Stimulated activated CD4-positive, alpha-beta T cell treated with anti-CD3 and anti-CD28 coated beads, Interleukin-2, amount 100 ng/mL, for 24 hours (primary cell): ENCODE measurements at places on chromosomes 2 and 18.

DNA sequence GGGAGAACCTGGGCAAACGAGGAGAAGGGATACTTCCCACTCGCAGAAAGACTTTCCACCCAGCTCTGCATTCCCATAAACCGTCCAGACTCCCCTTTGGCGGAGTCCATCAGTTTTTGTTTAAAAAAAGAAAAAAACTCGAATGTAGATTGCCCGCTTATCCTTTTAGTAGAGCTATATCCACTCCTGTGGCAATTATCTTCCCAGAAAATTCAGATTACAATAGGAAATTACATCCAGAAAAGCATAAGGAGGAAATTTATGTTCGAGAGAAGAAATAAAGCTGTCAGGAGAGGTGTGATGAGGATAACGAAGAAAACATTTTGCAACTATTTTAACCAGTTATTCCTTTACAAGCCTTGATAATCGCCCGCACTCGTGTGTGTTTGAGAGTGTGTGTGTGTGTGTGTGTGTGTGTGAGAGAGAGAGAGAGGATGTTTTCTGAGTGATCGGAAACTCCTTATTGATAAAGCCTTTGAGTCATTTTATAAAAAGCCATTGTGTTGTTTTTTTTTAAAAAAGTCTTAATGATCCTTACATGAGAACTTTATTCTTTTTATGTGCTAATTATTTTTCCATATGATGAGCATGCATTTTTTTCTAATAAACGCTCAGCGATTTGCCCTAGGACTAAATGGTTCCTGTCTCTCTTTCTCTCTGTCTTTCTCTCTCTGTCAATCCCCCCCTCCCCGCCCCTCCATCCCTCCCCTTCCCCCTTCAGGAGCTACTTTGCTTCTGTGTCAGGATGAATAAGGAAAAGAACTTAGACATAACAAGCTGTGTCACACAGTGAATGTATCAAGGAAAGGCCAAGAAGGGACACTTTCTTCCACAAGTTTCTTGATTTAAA lies 1.1 kb upstream of the PPP3R1 start:
- DNase-seq = peak; percentile 15

GRCh38 chr2:199583676-199584075 lies 125.9 kb upstream of the SATB2 start:
- DNase-seq = no peak

- DNase-seq = no peak
Observed at GRCh38 chr2:238387332-238387731, 39.4 kb upstream of the ASB1 start.

- DNase-seq = no peak
Observed at GRCh38 chr18:50857694-50858093, 21.2 kb upstream of the ME2 start.

GRCh38 chr2:151153601-151154000 lies 108.1 kb downstream of the RBM43 start:
- no peak for DNase-seq

- DNase-seq = no peak
Observed at GRCh38 chr18:24499814-24500213, 39.4 kb downstream of the HRH4 start.

DNA sequence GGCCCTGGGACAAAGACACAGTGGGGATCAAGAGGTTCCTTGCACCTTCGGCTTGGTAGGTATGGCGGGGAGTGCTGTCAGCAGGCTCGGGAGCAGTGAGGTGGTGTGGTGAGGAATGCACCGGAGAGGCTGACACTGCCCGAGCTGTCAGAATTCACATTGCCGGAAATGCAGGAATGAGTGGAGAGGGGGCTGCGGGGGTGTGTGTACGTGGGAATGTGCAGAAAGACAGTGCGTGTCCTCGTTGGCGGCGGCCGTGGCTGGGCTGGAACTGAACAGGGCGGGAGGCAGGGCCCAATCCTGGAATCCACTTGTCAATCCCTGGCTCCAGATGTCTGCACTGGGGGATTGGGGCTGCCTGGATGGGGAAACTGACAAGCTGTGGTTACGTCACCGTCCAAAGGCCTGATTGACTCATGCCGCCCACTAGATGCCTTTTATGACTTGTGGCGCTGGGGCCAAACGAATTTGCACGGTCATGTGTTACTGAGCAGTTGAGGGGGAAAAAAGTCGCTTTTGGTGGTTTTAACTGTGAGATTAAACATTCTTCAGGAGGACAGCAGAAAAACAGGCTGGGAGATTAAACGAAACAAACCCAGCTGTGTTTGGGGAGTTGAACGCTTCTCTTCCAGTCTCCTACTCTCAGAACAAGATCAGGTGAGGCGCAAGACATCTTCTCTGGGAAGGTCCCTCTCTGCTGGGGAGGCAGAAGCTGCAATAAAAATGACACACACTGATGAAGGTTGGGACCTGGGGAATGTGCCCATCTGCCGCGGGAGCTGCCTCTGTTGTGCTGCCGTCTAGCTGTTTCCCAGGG lies 189.4 kb upstream of the GLI2 start:
- DNase-seq = no peak

- DNase-seq = no peak
Observed at GRCh38 chr2:223101340-223102039, 49.5 kb downstream of the KCNE4 start.

GRCh38 chr18:21309248-21309647 lies 67.2 kb downstream of the GREB1L start:
- no peak for DNase-seq

GRCh38 chr2:241532168-241532567 lies 23.8 kb upstream of the STK25 start:
- no peak for DNase-seq

DNA sequence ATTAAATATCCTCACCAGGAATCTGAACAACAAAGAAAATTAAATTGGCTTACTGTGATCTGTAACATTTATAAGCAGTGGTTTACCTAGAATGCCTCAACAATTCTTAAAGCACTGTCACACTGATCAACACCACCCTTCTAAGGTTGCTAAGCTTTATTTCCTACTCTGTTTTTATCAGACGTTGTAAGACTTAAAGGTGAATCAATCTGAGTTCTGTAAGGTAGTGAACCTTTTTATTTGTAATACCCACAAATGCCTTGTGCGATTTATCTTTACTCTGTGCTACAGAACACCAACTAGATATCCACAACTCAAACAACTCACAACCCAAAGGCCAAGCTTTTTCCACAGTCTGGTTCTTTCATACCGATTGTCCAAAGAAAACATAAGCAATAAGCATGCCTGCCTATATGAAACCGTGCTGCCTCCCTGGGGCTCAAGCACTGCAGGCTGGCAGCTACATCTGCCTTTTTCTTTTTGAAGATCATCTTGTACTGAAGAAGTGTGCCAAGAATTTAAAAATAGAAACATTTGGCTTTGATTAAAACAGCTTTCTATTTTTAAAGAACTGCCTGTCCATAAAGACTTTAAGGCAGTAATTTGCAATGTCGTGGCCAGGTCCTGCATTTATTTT lies 490.7 kb downstream of the NUP35 start:
- DNase-seq = no peak

DNA sequence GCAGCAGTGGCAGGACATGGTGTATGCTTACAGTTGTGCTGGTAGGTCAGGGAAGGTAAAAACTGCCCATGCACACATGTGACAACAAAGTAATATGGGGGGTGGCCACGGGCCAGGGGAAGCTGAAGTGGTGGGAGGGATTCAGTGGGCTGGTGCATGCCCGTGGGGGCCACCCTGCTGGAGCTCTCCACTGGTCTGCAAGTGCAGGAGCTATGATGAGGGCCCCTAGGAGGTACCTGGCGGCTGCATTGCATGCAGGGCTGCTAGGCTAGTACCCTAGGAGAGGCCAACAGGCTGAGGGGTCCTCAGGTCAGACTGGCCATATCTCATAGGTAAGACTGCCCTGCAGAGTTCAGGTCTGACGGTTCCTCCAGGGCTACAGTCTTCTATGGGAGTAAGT lies 265.9 kb downstream of the NUP35 start:
- DNase-seq = no peak

DNA sequence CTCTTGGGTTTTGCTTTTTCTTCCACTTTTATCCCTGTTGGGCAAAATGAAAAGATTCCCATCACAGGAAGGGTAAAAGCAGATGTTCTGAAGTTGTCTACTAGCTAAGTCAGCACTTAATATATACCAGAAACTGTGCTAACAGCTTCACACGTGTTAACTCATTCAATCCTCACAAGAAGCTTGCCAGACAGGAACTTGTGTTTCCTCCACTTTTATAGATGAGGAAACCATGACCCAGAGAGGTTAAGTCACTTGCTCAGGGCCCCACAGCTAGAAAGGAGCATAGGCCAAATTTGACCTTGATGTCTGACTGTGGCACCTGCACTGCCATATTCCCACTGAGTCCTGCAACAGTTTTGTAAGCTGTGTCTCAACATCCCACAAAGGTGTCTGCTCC lies 76.8 kb upstream of the EPC2 start:
- no peak for DNase-seq

- no peak for DNase-seq
Observed at GRCh38 chr2:223618172-223619035, 16.2 kb upstream of the SCG2 start.

DNA sequence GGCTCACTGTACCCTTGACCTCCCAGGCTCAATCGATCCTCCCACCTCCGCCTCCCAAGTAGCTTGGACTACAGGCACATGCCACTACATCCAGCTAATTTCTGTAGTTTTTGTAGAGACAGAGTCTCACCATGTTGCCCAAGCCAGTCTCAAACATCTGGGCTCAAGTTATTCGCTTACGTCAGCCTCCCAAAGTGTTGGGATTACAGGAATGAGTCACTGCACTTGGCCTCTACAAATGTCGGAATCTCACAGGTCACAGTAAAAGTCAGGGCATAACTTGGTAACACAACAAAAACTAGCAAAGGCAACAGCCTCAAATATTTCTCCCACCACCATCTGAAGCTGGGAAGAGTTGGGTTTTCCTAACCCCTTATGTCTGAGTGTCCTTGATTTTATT lies 25.3 kb downstream of the SCG2 start:
- DNase-seq = no peak

GRCh38 chr2:197601726-197602125 lies 73.7 kb downstream of the RFTN2 start:
- no peak for DNase-seq

DNA sequence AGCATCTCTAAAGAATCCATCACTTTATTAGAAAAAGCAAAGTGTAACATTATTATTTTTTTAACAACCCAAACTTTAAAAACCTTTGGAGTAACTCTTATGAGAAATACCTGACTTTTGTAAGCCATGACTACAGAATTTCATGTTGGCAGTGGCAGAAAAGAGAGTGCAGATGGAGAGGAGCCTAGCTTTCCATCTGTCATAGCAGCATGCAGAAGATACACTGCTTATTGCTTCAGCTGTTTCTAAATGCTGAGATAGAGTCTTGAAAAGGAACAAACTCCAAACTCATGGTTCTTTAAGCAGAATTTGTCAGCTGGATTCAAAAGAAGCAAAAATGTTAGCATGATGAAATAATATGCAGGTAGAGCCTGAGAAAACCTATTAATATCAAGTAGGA lies 1130.3 kb downstream of the DPP10 start:
- DNase-seq = no peak

DNA sequence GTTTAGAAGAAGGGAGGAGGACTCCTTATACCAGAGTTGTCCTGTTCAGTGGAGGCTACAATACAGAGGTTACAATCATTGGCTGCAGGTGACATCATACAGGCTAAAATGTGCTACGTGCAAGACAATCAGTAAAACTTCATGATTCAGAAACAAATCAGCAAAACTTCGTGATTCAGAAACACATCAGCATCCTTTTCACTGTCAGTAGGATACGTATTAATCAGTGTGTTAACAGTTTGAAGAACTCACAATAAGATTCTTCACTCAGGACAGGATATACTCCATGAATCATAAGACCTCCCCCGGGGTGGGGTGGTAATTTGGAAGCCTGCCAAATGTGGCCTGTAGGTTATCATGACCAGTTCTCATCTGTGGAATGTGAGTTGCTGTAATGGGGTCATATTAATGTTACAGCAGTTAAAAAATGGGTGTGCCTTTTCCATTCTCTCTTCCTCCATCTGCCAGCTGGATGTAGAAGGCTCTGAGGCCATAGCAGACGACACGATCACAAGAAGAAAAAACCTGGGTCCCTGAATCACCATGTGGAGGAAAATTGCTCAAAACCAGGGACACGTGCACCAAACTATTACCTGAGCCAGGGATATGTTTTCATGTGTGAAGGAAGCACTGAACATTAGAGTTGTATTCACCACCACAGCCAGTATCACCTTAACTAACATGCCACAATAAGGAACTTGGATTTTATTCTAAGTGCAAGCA lies 134.8 kb upstream of the CREB1 start:
- DNase-seq = peak; percentile 58

DNA sequence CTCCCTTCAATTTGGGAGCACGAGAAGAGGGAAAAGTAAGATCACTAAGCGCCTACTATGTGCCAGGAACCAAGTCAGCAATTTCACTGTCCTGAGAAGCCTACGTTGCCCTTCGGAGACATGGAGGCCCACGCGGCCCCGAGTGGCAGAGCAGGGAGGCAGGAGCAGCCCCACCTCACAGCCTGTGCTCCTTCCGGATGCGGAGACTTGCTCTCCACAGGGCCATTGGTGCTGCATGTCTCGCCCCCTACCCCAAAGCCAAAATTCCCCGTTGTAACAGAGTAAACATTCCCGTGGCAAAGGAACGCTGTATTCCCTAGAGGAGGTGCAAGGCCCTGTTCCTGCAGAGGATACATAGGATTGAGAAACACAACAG lies 4.5 kb downstream of the SLC14A2 start:
- no peak for DNase-seq

DNA sequence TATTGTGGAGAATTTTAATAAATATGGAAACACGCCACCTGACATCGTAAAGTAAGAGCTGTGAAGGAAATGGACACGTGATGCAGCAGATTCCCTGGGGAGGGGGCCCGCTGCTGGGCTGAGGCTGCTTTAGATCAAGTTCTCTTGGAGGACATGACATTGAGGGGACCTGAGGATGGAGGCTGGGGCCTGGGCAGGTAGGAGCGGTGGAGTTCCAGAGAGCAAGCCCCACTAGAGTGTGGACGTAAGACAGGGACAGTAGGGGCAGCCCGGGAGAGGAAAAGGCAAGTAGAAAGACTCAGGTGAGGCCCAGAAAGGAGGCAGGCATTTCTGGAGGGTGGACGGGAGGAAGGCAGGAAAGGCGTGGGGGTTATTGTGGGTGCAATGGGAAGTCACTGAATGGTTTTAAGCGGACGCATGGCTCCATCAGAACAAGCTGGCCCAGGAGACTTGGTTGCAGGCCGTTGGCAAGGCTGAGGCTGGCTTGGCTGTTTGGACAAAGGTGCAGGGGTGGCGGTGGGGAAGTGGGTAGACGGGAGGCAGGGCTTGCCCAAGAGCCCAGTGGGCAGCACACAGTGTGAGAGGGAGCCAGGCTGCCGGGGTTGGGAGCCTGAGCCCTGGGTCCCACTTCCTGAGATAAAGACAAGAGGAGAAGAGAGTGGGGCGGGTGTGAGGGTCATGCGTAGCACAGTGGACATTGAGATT lies 15.7 kb downstream of the SIGLEC15 start:
- DNase-seq = no peak

GRCh38 chr2:201909961-201910361 lies 103.6 kb downstream of the CDK15 start:
- no peak for DNase-seq

DNA sequence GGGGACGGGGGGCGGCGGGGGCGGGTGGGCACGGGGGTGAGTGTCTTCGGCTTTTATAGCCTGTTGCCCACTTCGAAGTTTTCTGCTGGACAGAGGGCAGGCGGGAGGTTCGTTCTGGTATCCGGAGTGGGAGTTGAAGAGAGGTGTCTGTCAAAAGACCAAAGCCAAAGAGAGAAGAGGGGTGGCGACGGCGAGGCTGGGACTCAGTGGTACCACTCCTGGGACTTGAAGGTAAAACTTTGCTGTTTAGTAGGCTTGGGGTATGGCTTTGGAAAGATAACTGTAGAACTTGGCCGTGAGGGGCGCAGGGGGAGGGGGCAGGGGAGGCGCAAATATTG lies 215.8 kb upstream of the DTNA start:
- no peak for DNase-seq

- DNase-seq = no peak
Observed at GRCh38 chr18:11986061-11986460, 4.8 kb downstream of the IMPA2 start.
